Activated CD4-positive, alpha-beta T cell treated with anti-CD3 and anti-CD28 coated beads, Interleukin-2, Interleukin-6, amounts not matched to agents 100 ng/mL and 50 ng/mL, durations not matched to agents 16 hours and 8 hours (primary cell): ENCODE measurements at places on chromosomes 12 and 14.

- DNase-seq = peak; percentile 5
These were observed 123.3 kb downstream of the KCNC2 start for GRCh38 chr12:75086091-75087038.

DNA sequence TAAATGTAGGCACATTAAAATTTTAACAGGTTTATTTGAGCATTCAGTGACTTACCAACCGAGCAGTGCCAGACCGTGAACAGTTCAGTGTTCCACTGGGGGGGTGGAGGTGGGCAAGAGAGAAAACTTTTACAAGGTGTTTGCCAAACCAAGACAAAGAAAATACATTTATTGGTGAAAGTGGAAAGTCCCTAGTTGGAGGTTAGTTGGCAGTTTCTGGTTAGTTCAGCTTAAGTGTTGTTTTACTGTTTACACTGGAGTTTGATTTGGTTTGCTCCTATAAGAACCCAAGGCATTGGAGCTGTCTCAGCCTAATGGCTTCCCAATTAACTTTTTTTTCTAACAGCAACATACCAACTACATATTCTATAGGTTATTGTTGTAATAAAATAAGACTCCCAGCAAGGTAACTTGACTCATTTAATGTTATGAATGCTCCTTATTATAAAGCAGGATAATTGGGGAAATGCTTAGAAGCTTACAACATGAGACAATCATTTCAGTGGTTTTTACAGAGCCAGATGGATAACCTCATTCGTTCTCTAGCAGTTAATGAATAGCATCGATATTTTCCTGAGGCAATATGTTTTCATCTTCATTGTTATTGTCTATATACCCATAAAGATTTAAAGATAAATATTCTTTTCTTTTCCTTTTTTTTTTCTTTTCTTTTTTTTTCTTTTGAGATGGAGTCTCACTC is 115.8 kb downstream of the ETNK1 start:
- DNase-seq = no peak

DNA sequence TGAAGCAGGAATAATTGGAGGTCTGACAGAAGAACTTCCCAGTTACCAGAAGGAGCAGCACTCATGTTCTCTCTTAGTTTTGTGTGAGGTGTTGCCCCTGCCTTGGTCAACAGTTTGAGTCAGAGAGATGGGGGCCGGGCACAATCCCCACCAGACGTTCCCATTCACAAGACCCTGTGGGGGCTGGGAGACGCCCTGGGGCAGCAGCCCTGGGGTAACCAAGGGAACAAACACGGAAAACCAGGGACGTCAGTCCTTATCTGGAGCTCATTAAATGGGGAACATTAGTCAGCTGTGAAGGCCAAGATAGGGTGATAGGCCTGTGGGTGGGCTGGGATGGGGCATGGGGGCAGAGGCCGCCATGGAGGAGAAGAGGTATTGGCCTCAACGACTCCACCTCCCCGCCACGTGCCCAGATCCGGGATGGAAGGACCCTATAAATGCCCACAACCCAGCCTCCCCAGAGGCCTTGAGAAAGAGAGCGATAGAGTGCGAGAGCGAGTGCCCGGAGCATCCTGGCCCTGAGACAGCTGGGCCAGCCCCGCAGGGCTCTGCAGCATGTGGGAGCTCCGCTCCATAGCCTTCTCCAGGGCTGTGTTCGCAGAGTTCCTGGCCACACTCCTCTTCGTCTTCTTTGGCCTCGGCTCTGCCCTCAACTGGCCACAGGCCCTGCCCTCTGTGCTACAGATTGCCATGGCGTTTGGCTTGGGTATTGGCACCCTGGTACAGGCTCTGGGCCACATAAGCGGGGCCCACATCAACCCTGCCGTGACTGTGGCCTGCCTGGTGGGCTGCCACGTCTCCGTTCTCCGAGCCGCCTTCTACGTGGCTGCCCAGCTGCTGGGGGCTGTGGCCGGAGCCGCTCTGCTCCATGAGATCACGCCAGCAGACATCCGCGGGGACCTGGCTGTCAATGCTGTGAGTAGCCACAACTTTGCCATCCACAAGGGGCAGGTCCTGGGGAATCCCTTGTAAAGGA is at the start of gene AQP2:
Gene AQP2 (plus strand): TSS at position 465 of the 979 bp plus-strand sequence. CDS start 94 bp downstream, at position 559.
- DNase-seq = no peak

DNA sequence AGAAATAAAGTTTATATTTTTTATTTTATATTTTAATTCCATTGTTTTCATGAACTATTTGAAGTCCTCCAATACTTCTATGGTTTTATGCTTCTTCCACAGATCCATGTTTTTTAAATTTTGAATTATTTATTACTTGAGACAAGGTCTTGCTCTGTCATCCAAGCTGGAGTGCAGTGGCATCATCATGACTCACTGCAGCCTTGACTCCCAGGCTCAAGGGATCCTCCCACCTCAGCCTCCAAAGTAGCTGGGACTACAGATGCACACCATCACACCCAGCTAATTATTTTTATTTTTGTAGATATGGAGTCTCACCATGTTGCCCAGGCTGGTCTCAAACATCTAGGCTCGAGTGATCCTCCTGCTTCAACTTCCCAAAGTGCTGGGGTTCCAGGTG is 28.8 kb upstream of the DLGAP5 start:
- DNase-seq = no peak

- DNase-seq = no peak
These were observed 663.8 kb upstream of the FOXG1 start for GRCh38 chr14:28102814-28103213.

GRCh38 chr14:29216268-29217232 is 450.0 kb downstream of the FOXG1 start:
- no peak for DNase-seq

DNA sequence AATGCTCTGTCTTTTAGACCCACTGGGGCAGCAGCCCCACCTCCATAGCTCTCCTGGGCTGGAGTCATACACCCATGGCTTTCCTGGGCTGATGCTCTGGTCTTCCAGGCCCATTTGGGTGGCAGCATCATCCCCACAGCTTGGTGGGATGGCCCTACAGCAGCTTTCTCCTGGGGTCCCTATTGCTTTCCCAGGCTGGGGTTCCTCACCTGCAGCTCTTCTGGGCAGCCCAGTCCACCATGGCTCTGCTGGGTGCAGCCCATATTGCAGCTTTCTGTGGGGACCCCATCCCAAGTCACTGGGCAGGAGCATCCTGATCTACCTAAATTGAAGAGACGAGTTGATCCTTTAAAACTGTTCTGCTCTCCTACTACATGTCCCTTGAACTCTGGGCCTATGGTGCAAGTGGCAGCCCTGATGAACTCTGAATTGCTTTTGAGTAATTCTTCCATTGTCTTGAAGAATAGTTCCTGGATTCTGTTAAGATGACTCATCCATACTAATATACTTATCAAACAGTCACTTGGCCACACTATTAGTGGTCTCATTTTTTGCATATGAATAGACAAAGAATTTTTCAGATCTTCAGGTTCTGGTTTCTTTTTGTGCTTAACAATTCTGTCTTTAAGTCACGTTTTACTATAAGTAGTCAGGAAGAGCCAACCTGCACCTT is 390.1 kb downstream of the DPF3 start:
- DNase-seq = no peak

DNA sequence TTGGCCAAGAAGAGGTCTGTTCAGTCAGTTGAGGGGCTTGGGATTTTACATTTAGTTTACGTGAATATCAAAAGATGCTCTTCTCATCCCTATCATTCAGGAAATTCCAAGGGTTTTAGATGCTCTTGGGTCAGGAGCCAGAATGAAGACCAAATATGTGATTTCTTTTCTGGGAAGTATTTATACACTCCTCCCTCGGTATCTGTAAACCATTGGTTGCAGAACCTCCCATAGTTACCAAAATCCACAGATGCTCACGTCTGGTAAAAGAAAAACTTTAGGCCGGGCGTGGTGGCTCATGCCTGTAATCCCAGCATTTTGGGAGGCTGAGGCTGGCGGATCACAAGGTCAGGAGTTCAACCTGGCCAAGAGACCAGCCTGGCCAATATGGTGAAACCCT is 75.9 kb downstream of the TNFAIP2 start:
- no peak for DNase-seq

DNA sequence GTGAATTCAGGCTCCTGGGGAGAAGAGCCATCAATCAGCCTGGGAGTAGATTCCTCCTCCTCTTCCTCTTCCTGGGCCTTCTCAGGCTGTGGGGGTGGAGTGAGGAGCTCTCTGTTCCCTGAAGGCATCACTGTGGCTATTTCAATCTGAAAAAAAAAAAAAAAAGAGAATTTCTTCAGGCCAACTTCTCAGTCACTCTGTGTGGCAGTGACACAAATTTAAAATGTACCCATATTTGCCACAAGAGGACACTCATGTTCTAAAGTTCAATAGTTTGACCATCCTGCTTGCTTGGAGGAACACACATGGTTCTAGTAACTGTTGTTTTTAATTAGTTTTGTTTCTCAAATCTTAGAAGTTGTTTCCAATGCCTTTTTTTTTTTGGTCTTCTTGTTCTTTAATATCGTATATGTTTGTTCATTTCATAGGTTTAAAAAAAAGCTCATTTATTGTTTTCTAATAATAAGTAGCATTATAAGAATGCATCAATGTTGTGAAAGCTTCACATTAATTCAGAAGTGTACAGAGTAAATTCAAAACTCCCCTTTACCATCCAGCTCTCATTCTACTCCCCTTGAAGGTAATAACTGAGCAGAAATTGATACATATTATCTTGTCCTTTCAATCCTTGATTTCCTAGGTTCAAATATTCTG is 23.3 kb upstream of the CCER1 start:
- DNase-seq = peak; percentile 35

- no peak for DNase-seq
These were observed 18.5 kb upstream of the MLXIP start for GRCh38 chr12:122060081-122060501.

DNA sequence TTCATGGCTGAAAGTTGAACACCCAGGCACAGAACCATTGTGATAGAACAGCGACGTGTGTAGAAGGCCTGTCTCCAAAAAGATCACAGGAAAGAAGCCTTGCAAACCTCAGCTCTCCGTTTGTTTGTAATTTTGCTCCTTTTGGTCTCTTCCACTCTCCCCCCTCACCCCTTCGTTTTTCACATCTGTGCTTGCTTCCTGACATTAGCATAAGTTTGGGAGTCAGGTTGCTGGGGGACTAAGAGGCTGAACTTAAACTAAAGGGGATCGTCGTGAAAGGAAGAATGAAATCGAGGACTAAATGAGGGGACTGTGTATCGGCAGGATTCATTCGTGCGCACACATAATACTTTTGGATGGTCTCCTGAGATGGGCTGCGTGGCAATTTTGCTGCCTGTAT is 200.6 kb downstream of the BCAT1 start:
- no peak for DNase-seq

GRCh38 chr14:104708606-104709268 is 15.3 kb upstream of the ADSS1 start:
- peak; percentile 84 for DNase-seq

DNA sequence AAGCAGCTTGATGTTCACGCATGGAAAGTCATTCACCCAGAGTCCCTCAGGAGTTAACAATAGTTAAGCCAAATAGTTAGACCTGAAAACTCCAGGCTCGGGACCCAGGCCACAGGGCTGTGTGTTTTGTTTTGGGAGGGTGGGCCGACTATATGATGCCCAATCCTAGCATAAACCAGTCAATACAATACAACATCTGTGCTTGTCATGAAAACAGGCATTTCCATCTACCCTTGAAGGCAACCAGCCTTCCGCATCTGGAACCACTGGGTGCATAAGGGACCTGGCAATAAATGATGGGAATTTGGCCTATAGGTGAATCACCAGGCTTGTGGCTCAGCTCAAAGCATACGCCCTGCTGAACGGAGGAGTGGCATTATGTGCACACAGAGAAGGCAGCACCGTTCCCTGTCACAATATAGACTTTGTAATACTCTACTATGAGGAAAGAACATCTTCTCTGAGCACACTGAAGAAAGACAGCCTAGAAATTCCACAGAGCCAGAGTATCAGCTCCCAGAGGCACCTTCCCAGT is 91.0 kb upstream of the FOXN3 start:
- DNase-seq = no peak

- no peak for DNase-seq
These were observed 1.9 kb downstream of the CMTM5 start for GRCh38 chr14:23378612-23379220.

- no peak for DNase-seq
These were observed 21.6 kb upstream of the STAC3 start for GRCh38 chr12:57272337-57273151.

DNA sequence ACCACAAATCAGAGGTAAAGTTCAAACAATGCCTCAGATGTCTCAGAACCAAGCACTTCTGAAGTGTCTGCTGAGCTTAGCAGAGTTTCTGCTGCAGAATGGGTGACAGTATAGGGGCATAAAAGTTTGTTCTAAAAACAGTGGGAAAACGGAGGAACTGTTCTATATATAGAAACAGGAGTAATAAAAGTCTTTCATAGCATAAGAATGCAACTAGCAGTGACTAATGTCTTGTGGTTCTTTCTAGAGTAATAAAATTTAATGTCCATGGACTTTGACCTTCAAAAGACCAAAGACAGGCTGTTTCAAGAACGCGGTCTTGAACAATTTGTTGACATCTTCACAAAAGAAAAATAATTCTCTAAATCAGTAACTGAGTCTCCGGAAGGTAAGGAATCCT is 107.5 kb upstream of the FAR2 start:
- no peak for DNase-seq

DNA sequence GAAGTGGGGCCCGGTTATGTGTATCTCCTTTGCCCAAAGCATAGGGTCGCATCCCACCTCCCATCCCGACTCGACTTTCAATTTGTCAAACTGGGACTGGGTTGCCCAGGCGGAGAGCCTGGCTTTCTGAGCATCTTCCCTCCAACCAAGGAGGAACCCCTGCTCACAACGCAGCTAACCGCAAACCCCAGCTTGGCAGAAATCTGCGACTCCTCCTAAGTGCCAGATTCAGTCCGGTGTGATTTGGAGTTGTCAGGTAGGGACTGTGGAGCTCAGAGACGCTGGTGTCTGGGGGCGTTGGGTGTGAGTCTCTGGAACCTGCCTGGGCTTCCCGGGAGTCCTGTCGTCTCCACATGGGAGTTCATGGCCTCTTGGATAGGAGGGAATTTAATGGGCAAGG is 1126.7 kb downstream of the AACS start:
- DNase-seq = no peak

DNA sequence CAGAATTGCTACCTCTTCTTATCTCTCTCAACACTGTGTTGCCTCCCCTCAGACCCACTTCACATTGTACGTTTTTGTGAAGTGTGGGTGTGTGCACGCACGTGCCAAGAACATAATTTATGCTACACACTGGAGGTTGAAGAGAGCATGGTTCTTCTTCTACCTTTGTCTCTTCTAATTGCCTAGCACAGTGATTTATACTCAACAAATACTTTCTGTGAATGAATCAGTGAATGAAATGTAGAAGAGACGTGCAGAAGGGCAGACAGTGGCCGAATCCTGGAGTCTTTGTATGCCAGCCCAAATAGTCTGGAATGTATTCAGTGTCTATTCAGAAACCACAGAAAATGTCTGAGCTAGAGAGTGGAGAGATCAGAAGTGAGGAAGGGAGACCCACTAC is 4.6 kb upstream of the SAMD4A start:
- DNase-seq = no peak

DNA sequence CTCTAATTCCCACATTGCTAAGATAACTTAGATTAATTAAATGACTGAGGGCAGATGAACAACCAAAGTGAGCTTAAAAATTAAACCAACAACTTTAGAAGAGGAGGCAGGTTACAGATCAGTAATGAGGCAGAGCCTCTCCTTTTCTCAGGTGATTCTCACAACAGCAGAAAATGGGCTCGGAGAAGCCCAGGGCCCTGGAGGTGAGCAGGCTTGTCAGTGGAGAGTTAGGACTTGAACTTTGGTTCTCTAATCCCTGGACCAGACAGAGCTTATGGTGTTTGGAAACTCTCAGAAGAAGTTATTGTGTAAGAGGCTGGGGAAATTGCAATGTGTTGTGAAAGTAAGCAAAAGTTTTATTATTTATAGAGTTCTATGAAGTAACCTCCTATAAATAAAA is 2.8 kb downstream of the TRHDE start:
- no peak for DNase-seq
